ENCODE measurements at places on chromosomes 2 and 18.

GRCh38 chr18:1252534-1252933, 347.9 kb downstream of the ADCYAP1 start:
- no peak for DNase-seq

DNA sequence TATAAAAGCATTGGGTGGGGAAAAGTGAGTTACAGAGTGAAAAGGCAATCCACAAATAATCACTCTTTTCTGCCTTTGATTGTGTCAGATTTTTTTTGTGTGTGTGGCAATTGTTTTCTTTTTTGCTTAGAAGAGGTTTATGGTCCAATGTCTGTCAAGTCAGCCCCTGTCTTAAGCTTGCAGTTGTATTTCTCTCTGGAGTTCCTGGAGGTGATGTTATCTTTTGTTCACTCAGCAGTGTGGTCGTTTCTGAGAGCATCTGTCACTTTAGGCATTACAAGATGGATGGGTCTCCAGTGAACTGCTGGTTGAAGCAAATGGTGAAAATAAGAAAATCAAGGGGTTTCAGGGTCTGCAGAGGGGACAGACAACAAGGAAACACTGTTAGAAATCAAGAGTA, 121.3 kb downstream of the GREB1L start:
- no peak for DNase-seq

DNA sequence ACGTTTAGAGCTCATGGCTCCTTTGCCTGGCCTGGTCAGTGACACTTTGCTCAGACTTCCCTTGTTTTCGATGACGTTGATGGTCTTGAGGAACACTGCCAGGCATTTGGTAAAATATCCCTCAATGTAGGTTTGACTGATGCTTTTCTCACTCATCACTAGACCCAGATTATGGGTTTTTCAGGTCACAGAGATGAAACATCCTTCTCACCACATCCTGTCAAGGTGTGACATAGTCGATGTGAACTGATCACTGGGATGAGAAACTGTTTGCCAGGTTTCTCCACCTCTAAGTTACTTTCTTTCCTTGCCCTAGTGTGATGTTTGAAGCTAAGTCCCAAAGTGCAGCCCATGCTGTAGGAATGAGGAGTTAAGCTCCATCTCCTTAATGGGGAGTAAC, 81.5 kb downstream of the AFF3 start:
- no peak for DNase-seq

DNA sequence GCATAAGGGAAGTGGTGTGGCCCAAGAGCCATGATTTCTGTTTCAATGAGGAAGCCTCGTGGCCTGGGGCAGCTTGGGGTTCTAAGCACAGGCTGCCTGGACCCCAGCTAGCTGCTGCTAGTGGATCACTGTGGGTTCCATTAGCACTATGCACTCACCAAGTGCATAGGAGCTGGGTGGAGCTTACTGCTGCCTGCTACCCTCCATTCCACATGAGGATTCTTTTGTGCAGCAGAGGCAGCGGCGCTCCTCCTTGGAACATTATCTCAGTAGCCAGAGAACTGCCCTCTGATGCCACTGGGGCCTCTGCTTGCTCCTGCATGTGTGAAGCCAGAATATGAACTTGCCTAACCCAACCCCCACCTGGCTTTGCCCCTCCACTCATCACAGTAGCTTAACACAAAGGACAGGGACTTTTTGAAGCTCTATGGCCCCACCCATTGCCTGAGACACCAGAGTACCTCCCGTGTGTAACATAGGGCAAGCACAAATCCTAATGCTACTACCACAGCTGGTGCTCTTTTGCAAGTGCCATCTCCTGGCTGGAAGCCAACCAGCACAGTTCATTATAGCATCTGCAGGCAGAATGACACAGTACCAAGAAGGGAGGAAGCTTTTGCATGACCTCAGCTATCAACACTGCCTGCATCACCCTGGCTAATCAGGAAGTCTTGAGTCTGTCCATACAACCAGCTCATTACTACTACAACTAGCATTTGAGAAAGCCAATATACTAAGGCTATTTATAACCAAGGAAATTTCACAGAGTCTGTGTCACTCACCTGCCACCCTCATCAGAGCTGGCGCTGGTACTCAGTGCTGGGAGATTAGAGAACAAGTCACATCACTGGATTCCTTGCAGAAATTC, 297.0 kb upstream of the GULP1 start:
- DNase-seq = no peak

- DNase-seq = no peak
Observed at GRCh38 chr2:46747297-46747818, 168.2 kb downstream of the MCFD2 start.

DNA sequence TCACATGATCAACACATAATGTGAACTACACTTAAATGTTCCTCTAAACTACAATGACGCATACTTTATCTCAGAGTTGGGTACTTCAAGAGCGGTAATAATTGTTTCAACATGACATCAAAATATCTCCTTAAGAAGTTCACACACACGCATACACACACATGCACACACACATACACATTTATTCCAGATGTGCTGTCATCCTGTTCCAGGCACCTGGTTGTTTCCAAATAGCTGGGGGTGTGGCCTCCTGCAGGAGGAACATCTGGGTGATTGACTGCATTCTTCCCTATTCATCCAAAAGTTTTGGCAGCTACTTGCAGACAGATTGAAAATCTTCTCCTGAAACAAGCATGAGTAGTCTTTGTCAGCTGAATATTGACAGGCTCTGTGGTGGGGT, 37.9 kb upstream of the PIK3C3 start:
- DNase-seq = no peak

DNA sequence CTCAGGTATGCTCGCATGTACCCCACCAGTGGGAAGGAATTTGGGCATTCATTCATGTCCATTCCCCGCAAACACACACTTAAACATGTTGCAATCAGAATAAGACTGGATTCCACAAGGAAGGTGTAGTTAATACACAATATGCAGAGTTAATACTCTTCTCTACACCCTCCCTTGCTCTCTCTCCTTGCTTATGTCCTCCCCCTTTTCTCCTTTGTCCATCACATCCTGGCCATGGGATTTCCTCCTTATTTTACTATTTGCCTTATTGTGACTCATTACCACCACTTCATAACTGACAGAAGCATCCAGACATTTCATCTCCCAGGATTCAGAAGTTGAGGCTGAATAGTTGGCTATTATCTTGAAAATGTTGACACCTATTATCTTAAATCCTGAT, 473.8 kb upstream of the SPHKAP start:
- no peak for DNase-seq

GRCh38 chr2:26488463-26489212, 10.7 kb upstream of the OTOF start:
- no peak for DNase-seq

DNA sequence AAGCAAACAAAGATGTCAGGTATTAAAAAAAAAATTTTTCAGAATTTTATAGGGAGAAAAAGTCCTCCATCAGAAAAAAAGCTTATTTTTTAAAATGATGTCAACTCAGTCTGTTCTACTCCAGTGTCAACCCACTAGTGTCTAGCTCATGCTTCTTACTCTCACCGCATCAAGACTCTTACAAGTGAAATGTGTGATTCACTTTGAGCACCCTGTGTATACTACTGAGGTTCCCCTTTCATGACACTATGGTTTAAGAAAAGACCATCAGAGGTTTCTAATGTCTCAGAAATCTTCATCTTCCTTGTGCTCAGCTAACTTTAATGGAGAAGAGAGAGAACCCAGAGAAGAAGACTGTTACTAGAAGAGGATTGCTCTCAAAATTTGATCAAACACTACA, 43.4 kb downstream of the FEZ2 start:
- DNase-seq = no peak

- DNase-seq = no peak
Observed at GRCh38 chr2:70328921-70329561, 27.2 kb upstream of the FAM136A start.

- DNase-seq = no peak
Observed at GRCh38 chr2:184814421-184814820, 216.1 kb downstream of the ZNF804A start.

GRCh38 chr2:217722883-217723472, 279.8 kb downstream of the TNS1 start:
- no peak for DNase-seq
